ENCODE measurements at places on chromosomes 13 and 19.

DNA sequence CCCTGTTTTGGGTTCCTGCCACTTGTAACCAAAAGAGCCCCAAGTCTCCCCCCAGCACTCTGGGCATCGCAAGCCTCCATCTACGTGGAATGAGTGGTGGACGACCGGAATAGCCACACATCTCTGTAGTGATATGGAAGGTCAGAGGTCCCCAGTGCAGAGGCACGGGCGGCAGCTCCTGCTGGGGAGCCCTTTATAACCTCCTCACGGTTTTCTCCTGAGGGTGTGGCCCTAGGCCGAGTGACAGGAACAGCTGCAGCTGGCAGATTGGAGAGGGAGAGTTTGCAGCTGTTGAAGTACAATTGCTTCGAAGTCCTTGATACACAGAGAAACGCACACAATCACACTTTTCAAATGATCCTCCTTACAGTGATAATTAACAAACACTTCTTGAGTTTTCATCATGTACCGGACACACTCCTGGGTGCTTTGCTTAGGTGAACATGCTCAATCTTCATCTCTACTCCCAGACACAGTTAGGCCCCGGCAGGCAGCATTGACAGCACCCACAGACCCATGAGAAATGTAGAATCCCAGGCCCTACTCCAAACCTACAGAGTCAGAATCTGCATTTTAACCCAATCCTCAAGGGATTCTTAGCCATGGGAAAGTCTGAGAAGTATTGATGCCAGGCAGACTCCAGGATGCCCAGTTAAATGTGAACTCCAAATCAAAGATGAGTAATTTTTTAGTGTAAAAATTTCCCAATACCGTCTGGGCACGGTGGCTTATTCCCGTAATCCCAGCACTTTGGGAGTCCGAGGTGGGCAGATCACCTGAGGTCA lies 4.9 kb upstream of the ZNF787 start:
- no peak for DNase-seq

DNA sequence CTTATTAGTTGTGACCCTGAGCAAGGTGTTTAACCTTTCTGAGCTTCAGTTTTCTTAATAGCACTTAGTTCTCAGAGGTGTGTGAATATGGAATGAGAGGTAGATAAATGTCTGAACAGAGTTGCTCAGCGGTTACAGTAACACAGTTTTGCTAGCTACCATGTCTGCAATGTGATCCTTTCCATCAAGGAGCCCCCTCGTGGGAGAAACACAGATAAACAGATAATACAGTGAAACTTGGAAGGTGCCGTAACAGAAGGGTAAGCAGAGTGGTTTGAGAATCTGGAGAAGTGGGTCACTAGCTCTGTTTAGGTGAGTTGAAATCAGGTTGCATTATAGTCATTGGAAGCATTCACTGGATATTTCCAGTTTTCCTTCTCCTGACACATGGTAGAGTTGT lies 38.9 kb downstream of the IRS2 start:
- no peak for DNase-seq

DNA sequence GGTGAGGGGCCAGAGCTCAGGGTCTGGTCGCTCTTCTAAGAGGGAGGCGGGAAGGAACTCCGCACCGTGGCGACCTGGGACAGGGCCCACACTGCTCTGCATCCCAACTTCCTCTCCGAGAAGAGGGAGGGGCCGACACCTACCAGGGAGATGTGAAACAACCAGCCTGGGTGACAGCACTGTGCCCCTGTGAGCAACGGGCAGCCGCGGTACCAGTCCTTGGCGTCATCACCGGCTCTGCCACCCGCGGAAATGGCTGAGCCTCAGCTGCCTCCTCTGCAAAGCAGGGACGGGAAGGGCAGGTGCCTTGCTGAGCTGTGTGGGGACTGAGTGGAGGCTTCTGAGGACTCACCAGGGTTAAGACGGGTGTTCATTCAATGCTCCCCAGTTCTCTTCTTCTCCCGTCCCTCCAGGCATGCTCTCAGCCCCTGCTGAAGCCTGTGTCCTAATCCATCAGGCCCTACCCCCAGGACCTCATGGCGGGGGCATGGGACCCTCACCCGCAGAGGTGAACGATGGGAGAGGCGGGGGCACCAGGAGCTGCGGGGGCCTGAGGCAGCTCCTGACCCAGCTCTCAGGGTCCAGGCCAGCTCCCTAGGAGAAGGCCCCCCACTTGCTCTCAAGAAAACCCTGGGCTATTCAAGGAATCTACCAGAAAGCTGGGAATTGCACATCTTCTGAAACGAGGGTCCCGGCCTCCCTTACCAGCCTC lies 9.3 kb downstream of the ZNF787 start:
- DNase-seq: no peak

GRCh38 chr13:96391606-96392005 lies 301.7 kb downstream of the HS6ST3 start:
- DNase-seq: no peak

DNA sequence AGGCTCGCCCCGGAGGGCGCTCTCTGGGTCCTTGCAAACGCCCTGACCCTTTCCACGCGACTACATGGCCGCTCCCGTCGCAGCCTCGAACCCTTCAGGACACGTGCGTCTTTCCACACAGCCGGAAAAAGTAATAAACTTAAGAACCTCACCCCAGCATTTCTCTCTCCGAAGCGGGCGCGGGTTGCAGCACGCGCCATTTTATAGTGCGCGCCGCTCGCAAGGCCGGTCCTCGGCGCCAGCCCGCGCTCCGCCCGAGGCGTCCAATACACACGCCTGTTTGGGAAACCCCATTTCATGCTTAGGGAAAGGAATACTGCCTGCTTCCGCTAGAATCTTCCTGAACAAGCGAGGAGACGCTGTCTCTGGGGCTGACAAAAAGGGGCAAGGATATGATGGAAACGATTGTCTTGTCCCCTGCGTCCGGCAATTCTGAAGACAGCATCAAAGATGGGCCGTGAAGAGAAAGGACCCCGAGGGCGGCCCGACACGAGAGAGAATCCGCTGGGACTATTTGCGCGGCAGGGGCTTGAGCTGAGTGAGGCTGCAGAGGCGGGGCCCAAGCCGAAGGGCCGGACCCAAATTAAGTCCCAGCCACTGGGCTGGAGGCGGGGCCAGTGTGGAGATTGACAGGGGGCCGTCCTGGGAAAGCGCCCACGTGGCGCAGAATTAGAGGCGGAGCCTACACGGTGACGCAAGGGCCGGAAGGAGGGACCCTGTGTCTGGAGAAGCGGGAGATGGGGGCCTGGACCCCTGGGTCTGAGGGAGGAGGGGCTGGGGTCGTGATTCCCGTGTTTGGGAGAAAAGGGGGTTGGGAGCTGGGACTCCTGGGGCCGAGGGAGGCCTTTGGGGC lies 14.4 kb downstream of the ACP4 start:
- DNase-seq: peak; percentile 98

All from breast epithelium (tissue), 4 donors.